Heart left ventricle (tissue), 16 donors: ENCODE measurements at places on chromosomes 3 and 15.
A peak's percentile ranks its signal among the peaks of the same experiment; 100 is the strongest.

GRCh38 chr3:126019683-126020082 is 50.7 kb downstream of the ROPN1B start:
- no peak overlapping the region for H3K4me3 ChIP-seq
- H3K27me3 ChIP-seq, result no peaks in the 10 kb centered on the region
- no peaks in the 10 kb centered on the region for H3K36me3 ChIP-seq
- no peak for DNase-seq
- H3K27ac ChIP-seq, result no peak overlapping the region
- H3K4me1 ChIP-seq, result no peaks in the 10 kb centered on the region

DNA sequence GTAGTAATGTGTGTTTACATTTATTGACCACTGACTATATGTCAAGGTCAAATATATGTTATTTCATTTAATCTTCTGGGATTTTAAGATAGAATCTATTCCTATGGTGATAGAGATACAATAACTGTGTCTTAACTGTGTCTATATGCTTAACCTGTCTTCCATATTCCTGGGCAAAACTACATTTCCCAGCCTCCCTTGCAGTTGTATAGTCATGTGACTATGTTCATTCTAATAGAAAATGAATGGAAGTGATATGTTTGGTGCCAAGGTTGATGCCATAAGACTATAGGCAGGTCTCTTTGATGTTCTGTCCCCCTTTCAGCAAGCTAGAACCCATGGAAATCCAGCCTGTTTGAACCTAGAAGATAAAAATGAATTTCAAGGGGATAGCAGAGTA is 258.8 kb upstream of the PDZRN3 start:
- H3K4me3 ChIP-seq, result no peak overlapping the region
- H3K36me3 ChIP-seq, result no peaks in the 10 kb centered on the region
- no peaks in the 10 kb centered on the region for H3K4me1 ChIP-seq

GRCh38 chr3:12478326-12478725 is 6.0 kb upstream of the TSEN2 start:
- no peaks in the 10 kb centered on the region for H3K36me3 ChIP-seq
- no peak overlapping the region for H3K4me3 ChIP-seq
- no peak for DNase-seq
- H3K27ac ChIP-seq, result no peak overlapping the region
- no peaks in the 10 kb centered on the region for H3K4me1 ChIP-seq
- no peaks in the 10 kb centered on the region for H3K27me3 ChIP-seq

GRCh38 chr15:91704343-91704742 is 149.2 kb upstream of the SLCO3A1 start:
- no peak overlapping the region for H3K27ac ChIP-seq
- H3K36me3 ChIP-seq, result no peaks in the 10 kb centered on the region
- no peaks in the 10 kb centered on the region for H3K27me3 ChIP-seq
- no peak overlapping the region for H3K4me3 ChIP-seq
- peaks cover 7% of the 10 kb centered on the region for H3K4me1 ChIP-seq
- DNase-seq, result no peak

DNA sequence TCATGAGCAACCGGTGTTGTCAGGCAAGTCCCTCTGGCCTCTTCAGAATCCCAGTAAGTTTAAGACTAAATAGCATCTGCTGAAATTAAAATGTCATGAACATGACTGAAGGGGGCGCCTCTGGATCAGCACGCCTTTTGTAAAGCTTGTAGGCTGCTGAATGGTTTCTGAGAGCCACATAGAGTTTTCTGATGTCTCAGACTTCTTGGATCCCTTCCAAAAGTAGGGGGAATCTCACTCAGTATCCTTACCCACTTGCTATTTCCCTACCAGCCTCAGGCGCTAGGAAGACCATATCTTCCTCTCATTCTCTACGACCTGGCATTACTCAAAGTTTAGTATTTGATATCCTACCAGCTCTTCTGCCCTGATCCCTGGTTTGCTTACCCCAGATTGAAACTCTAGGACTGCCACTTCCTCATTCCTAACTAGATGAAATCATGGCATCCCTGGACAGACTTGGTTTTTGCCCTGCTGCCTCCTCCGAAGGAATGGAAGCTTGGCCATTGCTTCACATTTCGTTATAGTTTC is 62.7 kb upstream of the CD47 start:
- no peak overlapping the region for H3K27ac ChIP-seq
- no peaks in the 10 kb centered on the region for H3K36me3 ChIP-seq
- H3K4me3 ChIP-seq, result no peak overlapping the region
- H3K4me1 ChIP-seq, result peaks cover 23% of the 10 kb centered on the region

DNA sequence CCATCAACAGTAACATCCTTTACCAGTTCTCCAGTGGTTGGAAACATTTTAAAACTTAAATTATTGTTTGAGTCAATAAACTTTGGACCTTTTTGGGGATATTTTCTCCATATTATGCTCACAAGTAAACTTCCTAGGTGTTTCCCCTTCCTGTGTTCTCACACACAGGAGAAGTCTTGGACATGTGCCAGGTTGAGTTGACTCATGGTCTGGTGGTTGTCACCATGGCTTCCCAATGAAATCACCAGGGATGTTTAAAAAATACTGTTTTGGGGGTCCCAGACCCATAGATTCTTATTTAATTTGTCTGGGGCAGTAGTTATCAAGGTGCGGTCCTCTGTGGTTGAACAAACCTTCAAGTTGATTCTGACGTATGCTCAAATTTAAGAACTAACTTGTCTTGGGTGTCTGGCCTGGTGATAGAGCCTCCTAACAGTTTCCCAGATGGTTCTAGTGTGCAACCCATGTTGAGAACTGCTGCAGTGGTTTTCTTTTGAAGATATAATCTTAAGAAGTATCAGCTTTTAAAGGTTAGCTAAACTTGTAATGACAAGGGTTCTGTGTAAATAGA is 291.8 kb downstream of the EDEM1 start:
- H3K4me1 ChIP-seq, result no peaks in the 10 kb centered on the region
- H3K4me3 ChIP-seq, result no peak overlapping the region
- H3K27me3 ChIP-seq, result no peaks in the 10 kb centered on the region
- no peak for DNase-seq

DNA sequence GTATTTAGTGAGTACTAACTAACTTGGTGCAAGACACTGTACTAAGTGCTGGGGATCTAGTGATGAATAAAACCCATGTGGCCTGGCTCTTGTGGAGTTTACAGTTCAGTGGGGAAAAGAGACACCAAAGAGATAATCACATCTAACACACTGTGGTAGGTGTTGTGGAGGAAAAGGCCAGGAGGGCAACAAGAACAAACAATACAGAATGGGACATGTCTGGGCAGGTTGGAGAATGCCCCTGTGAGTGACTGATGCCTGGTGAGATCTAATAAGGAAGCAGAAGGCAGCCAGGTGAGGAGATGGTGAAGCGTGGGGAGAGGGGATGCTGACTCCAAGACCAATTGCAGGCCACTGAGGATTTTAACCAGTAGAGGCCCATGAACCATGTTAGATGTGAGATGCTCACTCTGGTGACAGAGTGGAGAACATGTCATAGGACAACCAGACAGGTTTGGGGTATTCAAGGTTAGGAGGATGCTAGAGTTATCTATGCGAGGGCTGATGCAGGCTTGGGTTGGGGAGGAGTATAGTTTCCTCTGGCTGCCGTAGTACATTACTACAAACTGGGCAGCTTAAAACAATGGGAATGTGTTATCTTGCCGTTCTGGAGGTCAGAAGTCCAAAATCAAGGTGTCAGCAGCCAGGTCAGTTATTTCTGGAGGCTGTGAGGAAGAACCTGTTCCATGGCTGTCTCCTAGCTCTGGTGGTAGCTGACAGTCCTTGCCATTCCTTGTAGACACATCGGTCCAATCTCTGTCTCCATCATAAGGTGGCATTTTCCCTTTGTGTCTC is 81.4 kb downstream of the ARNT2 start:
- no peaks in the 10 kb centered on the region for H3K36me3 ChIP-seq
- H3K27ac ChIP-seq, result no peak overlapping the region
- peaks cover 36% of the 10 kb centered on the region for H3K4me1 ChIP-seq
- no peak for DNase-seq
- no peaks in the 10 kb centered on the region for H3K27me3 ChIP-seq

GRCh38 chr15:78437107-78437761 is 782 bp upstream of the IREB2 start:
- H3K27ac ChIP-seq, result peak overlapping the region; percentile 98
- H3K27me3 ChIP-seq, result no peaks in the 10 kb centered on the region

DNA sequence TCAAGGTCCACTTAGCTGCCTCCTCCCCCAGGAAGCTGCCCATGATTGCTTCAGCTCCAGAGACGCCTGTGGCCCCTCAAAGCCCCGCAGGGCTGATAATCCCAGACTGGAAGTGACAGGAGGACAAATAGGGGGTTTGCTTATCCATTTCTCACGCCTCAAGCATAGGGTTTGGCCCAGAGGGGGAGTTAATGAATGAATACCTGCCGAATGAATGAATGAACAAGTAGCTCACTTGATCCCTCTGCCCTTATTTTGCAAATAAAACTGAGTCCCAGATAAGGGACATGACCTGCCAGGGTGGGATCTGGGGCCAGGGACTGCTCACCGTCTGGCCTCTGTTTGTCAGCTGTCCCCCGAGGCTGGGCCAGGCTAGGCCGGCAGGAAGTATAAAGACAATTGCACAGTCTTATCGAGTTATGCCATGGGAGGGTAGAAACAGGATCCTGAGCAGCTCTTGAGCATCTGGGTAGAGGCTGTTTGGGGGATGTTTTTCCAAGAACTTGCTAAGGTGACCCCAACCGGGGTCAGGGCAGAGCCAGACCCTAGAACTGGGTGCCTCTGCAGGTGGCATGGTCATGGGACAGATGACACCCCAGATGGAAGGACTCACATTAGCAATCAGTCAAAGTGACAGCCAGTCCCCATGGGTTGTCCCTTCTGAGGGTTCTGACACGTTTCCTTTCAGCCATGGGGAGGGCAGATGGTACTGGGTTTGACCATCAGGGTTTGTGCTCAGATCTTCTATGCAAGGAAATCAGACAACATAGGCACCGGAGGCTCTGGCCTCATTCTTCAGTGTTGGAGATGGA is 45.0 kb downstream of the IQSEC1 start:
- no peak overlapping the region for H3K27ac ChIP-seq
- no peaks in the 10 kb centered on the region for H3K27me3 ChIP-seq
- no peaks in the 10 kb centered on the region for H3K36me3 ChIP-seq
- H3K4me3 ChIP-seq, result no peak overlapping the region
- no peak for DNase-seq

GRCh38 chr3:137249311-137249940 is 291.6 kb downstream of the IL20RB start:
- no peaks in the 10 kb centered on the region for H3K4me1 ChIP-seq
- H3K27me3 ChIP-seq, result no peaks in the 10 kb centered on the region
- no peak overlapping the region for H3K4me3 ChIP-seq
- no peaks in the 10 kb centered on the region for H3K36me3 ChIP-seq

GRCh38 chr3:122094693-122095092 is 39.5 kb downstream of the CD86 start:
- H3K4me3 ChIP-seq, result no peak overlapping the region
- no peak overlapping the region for H3K27ac ChIP-seq
- H3K27me3 ChIP-seq, result no peaks in the 10 kb centered on the region

DNA sequence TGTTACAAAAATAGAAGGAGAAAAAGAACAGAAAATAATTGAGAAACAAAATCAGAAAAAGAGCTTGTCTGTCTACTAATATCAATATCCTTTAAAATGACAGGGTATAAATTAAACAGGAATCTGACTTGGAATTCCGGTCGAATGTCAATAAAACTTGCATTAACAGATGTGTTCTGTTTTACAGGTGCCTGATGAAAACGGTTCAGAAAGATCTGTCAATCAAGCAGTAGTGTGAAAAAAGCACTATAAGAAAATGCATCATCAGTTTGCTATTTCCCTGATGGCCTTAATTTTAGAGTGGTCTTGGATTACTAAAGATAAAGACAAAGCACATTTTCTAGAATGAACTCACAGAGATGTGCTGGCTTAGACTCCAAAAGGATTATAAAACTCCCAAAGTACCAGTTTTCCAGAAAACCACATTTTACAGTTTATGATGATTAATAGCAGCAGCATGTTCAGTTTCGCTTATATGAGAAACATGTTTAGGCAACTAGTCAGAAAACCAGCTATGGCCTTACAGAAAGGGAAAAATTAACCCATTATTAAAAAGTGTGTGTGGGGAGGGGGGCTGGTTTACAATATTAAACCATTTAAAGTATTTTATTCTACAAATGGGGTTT is 8.2 kb upstream of the C3orf38 start:
- no peak overlapping the region for H3K4me3 ChIP-seq
- no peaks in the 10 kb centered on the region for H3K4me1 ChIP-seq
- DNase-seq, result no peak

GRCh38 chr3:148074946-148075345 is 622.8 kb upstream of the AGTR1 start:
- H3K27me3 ChIP-seq, result no peaks in the 10 kb centered on the region
- H3K27ac ChIP-seq, result no peak overlapping the region
- H3K36me3 ChIP-seq, result no peaks in the 10 kb centered on the region
- H3K4me3 ChIP-seq, result no peak overlapping the region
- no peak for DNase-seq
- H3K4me1 ChIP-seq, result no peaks in the 10 kb centered on the region

GRCh38 chr3:114299941-114300624 is 6.3 kb downstream of the TIGIT start:
- DNase-seq, result no peak
- no peaks in the 10 kb centered on the region for H3K4me1 ChIP-seq
- no peaks in the 10 kb centered on the region for H3K36me3 ChIP-seq
- no peak overlapping the region for H3K27ac ChIP-seq

DNA sequence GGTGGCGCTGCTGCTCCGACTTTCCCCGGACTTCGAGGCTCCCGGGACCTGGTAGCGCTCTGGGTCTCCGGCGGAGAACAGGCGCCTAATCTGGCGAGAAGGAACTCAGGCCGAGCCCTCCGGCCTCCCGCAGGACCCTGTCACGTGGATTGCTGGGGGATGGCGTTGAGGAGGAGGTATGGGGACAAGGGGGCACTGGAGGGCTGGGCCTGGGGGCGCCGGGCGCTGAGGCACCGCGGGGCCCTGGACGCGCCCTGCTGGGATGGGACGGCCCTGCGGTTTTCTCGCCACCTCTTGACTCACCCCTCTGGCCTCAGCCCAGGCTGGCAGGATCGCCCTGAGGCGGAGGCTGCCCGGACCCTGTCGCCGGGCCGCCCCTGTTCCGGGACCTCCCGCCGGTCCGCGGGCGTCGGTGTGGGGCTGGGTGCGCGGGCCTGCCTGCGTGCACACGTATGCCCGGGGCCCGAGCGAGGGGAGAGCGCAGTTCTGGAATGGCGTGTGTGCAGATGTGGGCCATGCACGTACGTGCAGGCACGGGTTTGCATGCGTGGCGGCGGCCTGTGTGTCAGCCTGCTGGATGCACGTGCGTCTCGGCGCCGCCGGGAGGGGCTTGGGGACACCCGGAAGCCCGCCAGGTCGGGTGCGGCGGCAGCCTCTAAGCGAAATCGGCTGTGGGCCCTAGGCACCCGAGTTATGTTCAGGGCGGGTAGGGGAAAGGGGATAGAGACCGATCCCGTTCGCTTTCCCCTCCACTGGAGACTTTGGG is 752 bp downstream of the C15orf39 start:
- H3K27ac ChIP-seq, result peak overlapping the region; percentile 98
- peaks cover 3% of the 10 kb centered on the region for H3K36me3 ChIP-seq
- DNase-seq, result peak; percentile 76
- peaks cover 44% of the 10 kb centered on the region for H3K4me1 ChIP-seq
- H3K27me3 ChIP-seq, result no peaks in the 10 kb centered on the region
- peak overlapping the region; percentile 99 for H3K4me3 ChIP-seq
